ENCODE measurements at places on chromosomes 16 and 17.

GRCh38 chr16:31250782-31251384, 8.9 kb upstream of the ITGAM start:
- no peak for DNase-seq

DNA sequence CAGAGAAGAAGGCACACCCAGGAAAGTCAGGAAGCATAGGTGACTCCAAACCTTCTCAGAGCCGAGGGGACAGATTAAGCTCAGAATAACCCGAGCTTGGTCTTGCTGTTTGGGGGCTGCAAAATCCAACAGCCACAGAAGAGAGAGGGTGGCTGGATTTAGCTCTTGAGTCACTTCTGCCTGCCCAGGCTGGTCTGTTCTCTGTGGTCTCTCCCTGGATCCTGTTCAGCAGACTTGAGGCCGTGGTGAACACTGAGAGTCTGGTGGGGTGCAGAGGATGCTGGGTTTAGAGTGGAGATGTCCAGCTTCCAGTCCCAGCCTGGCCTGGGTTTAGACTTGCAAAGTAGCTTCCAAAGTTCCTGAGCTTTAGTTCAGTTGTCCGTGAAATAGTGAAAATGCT, 8.8 kb downstream of the SLC26A11 start:
- DNase-seq: no peak

GRCh38 chr17:82866590-82867191, 26.9 kb upstream of the ZNF750 start:
- DNase-seq: no peak

DNA sequence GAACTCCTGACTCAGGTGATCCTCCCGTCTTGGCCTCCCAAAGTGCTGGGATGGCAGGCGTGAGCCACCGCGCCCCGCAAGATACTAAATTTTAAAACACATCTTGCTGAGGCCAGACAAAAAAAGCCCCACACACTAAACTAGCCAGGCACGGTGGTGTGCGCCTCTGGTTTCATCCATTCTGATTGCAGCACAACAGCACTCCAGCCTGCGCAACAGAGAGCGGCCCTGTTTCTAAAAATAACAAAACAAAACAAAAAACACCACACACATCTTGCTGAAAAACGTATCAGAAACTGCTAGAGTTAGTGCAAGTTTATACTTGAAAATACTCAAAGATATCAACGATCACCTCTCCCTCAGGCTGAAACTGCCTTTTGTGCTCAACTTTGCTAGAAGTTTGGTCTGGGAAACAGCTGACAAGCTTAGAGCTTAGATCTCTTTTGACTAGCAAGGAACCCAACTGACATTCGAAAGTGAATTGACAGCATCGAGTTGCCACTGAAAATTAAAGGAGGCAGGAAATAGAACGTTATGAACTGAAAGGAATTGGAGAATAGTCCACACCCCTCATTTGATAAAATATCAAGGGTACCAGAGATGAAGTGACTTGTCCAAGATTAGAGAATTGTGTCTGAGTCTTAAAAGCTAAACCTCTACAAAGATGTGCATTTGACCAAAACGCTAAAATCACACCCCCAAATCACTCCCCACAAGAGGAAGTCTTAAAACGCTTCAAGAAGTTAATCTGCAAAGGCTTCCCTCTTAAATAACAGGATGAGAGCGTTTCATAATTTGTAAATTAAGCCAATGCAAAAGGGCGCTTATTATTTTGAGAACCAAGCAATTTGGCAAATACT, 908 bp downstream of the COG4 start:
- DNase-seq: no peak

DNA sequence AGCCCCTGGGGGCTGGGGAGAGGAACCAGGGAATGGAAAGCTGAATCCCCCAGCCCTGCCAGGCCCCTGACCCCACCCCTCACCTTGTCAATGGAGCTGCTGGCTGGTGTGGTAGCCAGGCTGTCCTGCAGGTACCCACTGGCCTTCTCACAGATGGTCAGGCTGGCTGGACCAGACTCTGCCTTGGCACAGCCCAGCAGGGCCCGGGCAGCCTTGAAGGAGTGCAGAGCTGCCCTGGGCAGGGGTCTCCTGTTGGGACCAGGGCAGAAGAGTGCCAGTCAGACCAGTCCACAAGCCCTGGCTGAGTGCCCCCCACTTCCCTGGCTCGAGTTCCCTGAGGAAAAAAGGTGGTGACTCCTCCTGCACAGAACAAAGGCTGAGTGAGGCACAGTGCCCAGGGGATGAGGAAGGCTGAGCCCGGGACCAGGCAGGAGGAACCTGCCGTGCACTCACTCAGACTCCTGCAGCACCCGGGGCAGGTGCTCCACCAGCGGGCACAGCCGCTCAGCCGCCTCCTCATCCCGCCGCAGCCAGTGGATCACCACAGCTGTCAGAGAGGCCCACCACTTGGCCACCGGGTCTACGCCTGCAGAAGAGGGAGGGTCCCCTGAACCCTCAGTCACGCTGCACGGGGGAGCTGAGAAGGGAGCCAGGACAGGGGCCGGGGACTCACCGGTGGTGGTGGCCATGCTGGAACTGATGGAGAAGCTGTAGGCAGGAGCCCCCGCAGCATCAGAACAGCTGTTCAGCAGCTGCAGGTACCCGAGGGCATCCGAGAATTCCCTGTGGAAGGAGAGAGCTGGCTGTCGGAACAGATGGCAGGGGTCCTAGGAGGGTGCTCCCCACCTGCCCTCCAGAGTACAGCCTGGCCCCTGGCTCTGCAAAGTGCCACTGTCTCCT, 22.4 kb downstream of the SREBF1 start:
- no peak for DNase-seq

DNA sequence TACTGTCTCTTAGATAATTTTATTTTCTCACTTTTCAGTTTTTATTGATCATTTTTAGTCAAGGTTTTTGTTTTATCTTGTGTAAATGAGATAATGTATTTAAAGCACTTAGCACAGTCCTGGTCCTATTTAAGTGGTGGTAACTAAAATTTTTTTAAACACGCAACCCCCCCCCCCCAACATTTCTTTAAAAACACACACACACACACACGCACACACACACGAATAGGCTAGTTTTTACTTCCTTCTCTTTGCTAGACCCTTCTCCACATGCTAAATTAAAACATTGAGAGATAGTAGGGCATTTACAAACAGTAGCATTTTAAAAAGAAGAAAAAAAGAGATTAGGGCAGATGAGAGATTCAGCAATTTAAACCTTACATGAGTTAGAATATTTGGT, 5.0 kb downstream of the NFATC3 start:
- no peak for DNase-seq

DNA sequence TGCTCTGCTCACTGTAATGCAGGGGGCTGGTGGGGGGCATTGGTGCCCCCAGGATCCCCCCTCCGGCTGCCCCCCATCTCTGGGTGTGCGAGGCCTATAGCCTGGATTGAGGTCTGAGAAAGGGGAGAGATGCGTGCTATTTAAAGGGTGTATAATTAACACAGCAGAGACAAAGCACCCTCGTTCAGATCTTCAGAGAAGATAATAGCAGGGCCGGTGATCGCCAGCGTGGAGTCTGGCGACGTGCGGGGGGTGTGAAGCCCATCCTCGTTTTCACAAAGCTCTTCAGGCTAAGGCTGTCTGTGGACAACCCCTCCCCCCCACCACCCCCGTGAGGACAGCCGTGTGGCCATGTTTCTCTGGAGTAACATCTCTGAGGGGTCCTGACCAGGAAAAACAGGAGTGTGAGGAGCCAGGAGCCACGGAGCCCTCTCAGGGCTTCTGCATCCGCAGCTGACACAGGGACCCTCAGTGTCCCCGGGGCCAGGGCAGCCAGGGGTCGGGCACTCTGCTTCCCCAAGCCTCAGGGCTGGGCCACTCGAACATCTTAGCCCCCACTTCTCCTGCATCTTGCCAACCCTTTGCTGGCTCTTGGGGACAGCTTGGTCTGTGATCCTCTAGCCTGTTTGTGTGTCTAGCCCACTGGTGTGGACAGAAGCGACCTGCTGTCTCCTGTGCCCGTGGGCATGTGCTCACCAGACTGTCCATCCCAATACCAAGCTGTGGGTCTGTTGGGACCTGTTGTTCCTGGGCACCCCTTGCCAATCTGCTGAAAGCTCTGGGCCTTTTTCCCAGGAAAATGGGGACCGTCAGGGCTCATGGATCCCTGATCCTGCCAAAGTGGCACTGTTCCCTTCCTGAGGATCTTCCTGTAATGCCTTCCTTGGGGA, 58.9 kb downstream of the BAIAP2 start:
- DNase-seq: no peak

GRCh38 chr16:77680496-77680895, 41.8 kb upstream of the NUDT7 start:
- no peak for DNase-seq

DNA sequence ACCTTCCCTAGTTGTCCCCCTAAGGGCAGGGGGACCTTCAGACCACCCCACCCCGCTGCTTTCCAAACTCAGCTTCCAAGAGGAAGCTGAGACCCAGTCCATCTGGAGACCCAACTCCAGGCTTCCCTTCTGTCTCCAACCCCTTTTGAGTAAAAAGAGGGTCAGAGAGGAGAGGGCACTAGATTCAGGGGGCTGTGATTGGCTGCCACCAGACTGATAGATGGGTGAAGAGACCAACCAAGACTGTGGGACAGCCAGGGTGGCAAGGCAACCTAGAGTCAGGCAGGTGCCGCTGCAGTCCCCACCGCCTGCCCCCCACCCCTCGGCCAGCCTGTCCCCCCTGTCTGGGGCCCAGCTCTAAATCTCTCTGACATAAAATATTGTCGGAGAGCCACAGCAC, 92.5 kb downstream of the SDK2 start:
- no peak for DNase-seq

GRCh38 chr16:67415872-67416793, at the start of gene ZDHHC1:
TSS of gene ZDHHC1 (minus strand) at chr16:67416477. CDS start at chr16:67407775, 8,702 bp downstream.
- DNase-seq: no peak

DNA sequence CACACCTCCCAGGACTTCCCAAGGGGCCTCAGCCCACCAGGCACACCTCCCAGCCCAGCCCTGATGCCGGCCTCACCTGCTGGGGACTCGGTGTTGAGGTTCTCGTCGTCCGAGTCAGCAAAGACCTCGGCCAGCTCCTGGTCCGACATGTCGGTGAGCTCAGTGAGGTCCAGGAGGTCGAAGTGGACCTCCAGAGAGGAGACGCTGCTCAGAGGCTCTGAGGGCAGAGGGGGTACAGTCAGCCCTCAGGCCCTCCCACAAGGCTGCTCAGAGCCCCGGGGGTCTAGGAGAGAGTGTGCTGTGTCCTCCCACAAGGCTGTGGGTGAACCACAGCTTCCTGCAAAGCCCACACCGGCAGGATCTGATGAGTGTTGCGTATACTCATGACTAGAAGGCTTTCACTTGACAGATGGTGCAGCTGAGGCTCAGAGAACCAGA, 10.5 kb downstream of the DBNDD1 start:
- DNase-seq: no peak

GRCh38 chr16:80231888-80232287, 308.9 kb upstream of the DYNLRB2 start:
- DNase-seq: no peak

DNA sequence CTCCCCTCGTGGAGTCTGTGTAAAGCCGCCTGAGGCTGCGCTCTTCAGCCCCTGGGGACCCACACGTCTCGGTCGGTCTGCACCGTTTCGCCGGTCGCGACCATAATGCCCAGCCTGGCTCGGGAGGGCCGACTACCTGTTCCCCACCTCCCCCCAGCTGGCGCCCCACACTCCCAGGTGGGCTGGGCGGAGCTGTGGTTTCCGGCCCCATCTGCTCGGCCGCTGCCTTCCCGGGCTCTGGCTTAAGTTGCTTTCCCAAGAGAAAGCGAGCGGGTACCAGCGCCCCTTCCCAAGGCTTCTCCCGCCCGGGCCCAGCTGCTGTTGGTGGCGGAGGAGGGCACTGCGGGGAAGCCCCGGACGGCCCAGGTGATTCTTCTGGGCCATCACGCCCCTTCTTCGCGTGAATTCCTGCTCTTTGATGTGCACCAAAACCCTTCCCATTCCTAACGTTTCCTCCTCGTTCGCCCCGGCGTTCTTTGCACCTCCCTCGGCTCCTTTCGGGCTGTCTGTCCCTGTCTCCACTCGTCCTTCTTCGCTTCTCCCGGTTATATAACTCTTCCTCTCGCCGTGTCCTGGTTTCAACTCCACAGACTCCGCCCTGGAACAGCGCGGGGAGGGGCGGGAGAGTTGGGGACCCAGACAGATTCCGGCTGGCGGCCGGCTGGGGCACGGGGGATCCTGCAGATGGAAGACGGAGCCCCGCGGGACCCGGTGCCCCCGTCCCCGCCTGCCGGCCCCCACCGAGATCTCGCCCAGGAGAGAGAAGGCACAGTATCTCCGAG, 2.0 kb downstream of the KDM6B start:
- no peak for DNase-seq

GRCh38 chr17:9371019-9371418, 204.6 kb downstream of the STX8 start:
- no peak for DNase-seq

GRCh38 chr17:77965352-77965751, 6.8 kb downstream of the TNRC6C start:
- DNase-seq: no peak
